ENCODE measurements at places on chromosomes 11 and 22.

DNA sequence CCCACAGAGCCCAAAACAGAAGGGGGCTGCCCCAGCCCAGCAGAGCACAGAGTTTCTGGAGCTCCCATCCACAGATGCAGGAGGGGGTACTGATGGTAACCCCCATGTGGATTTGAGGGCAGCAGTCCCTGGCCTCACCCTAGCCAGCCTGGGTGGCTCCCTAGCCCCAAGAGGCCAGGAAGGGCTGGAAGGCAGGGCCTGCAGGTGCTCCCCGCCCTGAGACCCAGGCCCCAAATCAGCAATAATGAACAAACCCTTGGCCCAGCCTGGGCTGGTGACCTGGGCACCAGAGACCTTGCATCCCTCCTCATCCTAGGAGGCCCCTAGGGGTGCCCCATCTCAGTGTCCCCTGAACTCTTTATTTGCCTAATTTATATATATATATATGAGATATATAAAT lies 61.6 kb downstream of the MORC2 start:
- DNase-seq, result no peak

GRCh38 chr22:46061501-46062231 lies 84.7 kb upstream of the WNT7B start:
- no peak for DNase-seq

DNA sequence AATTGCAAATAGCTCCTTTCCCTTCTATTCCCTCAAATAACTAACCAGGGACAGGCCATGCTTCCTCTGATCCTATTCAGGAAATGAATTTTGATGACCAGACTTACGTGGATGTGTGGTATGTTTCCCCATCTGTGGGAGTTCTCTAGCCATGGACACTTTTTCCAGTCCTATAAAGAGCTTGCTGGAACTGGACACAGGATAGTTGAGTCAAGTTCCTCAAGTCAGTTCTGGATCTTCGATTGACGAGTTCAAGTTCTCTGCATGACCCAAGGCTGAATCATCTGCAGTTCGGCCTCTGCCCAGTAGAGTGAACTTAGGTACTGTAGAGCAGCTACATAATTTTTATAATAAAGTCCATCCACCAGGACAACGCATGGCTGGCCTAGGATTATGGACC lies 52.7 kb upstream of the CCND1 start:
- no peak for DNase-seq

DNA sequence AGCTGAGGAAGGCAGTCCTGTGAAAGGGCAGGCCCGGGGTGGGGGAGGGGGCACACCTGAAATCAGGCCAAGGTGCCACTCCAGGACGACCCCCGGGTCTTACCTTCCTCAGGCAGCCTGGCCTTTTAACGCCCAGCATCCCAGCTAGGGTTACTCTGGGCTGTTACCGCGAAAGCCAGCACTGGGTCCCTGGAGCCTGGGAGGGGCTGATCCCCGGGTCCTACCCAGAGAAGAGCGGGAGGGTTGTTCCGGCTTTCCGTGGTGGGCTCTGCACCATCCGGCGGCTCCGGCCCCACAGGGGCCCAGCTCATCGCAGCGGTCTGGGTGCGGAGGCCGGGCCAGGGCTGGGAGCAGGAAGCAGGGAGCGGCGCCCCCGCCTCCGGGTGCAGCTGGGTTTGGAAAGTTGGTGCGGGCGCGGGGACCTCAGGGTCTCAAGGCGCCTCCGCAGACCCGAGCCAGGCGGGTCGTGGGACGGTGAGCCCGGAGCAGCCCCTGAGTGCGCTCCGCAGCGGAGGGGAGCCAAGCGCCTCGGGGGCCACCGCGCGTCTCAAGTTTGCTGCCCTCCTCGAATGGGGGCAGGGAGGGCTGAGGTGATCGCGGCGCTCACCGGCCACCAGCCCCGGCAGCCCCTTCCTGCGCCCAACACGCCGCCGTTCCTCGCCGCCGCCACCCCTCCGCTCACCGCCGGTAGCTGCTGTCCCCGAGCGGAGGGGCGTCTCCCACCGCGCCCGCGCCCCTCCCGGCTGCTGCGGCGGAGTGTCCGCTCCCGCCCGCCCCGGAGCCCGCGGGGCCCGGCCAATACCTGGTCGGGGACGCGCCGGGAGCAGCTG lies 831 bp downstream of the CHST1 start:
- no peak for DNase-seq

GRCh38 chr11:113613619-113614018 lies 92.5 kb downstream of the TMPRSS5 start:
- DNase-seq, result no peak

GRCh38 chr22:34992672-34993071 lies 73.3 kb upstream of the ISX start:
- DNase-seq, result no peak

DNA sequence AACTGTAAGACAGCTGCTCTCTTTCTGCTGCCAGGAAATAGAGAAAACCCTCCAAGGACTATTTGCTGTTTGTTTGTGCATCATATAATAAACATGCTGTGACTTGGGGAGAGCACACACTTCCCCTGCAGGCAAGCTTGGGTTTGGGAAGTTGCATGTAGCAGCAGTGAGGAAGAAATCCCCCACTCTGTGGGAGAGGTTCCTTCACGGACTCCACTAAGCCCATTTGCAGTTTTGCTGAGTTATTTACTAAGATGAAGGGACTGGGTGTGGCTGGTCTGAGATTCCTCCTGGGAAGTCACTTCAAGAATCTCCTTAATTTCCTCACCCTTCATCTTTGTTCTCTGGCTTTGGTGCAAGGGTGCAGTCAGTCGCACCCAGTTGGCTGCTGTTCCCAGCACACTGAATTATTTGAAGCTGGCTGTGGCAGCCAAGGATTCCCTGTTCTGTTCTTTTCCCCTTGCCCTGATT lies 104.9 kb downstream of the ARFGAP2 start:
- DNase-seq, result no peak

DNA sequence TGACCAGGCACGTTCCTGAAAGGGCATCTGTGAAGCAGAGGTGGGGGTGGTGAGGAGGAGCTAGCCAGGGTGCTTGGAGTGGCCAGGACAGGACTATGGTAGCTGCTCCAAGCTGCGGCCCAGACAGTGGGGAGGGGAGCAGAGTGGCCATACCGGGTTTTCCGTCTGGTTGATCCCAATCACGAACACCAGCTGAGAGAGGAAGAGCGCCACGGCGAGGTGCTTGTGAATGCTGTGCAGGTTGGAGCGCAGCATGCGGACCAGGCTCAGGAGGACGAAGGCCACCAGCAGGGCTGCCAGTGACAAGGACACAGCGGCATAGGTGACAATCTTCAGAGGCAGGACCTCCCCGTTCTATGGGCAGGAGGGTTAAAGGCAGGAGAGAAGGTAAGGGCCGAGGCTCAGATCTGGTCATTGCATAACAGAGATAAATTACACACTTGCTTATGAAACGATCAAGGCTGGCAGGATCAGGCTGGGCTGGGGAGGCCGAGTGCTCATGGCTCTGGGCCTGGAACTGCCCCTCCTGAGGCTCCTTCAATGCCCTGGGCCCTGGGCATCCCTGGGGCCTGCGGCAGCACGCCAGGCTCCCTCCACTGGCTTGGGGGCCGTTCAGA lies 41.5 kb downstream of the TRMU start:
- DNase-seq, result no peak

- DNase-seq, result no peak
Observed at GRCh38 chr22:21000987-21001600, 824 bp downstream of the THAP7 start.

DNA sequence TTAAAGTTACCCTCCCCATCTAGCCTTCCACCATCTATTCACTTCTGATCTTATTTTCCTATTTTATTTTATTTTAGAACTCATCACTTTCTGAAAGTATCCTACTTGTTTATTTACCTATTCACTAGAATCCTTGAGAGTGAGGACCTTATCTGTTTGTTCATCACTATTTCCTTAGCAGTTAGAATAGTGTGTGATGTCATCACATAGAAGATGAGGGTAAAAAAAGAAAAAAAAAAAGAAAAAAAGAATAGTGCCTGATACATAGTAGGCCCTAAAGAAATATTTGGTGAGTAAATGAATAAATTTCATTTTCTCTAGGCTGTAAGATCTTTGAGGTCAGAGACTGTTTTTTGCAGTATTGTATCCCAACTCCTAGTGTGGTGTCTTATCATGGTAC lies 36.7 kb downstream of the PAAF1 start:
- DNase-seq, result no peak

- DNase-seq, result no peak
Observed at GRCh38 chr11:47967577-47968525, 12.5 kb upstream of the PTPRJ start.

DNA sequence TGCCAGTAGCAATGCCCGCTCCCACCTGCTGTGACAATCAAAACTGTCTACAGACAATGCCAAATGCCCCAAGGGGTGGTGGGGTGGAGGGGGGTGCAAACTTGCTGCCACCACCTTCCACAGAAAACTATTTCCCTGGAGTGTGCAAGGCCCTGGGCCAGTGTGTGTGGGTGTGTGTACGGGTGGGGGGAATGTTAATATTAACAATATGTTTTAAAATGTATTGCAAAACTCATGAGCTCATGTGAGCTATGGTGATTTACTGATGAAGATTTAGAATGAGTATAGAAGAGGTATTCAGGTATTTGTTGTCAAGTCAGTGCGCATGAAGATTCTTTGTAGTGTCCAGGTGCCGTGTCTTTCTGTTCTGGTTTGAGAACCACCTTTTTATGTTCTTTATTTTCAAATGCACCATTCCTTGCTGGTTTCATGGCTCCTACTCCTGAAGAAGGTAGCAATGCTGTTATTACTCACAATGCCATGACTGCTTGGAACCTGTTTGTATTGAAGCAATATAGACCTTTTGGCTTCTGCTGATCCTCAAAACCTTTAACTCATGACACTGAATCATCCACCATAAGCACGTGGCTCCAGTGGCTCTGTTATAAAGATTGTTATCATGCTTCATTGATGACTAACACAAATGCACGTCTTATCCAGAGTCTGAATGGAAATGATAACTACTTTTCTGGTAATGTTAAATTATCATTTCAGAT lies 29.9 kb upstream of the AQP11 start:
- DNase-seq, result no peak

- no peak for DNase-seq
Observed at GRCh38 chr11:132520199-132520598, 1012.1 kb downstream of the OPCML start.

- no peak for DNase-seq
Observed at GRCh38 chr22:16969508-16970327, 38.3 kb downstream of the GAB4 start.

GRCh38 chr11:59865031-59865430 lies 1.3 kb downstream of the TCN1 start:
- DNase-seq, result no peak

GRCh38 chr22:49770547-49771265 lies 57.0 kb downstream of the BRD1 start:
- no peak for DNase-seq

DNA sequence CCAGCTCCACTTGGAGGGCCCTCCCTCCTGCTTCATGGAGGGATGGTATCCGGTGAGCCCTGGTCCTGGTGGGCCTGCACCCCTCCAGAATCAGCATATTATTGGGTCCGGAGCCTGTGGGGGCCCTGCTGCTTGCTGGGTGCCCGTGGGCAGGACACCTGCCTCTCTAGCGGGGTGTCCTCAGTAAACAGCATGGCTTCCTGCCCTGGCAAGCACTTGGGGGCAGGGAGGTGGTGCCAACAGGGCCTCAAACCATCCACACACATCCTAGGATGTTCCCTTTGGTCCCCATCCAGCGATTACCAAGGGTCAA lies 108.3 kb downstream of the CTTN start:
- DNase-seq, result no peak

DNA sequence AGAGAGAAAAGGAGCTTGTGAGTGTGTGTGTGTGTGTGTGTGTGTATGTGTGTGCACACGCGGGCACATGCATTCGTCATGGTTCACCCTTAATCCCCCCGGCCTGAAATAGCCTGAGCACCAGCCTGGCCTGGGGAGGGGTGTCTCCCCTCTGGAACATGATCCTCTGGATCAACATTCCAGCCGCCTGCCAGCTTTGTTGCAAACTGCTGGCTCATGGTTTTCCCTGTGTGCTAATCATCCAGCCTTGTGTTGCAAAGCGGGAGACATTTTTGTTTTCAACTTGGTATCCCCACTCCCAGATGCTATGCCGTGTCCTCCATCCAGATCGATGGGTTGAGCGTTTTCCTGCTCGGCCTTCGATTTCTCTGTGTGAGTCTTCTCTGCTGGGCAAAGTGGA lies 94.3 kb downstream of the FEZ1 start:
- no peak for DNase-seq

GRCh38 chr11:6855971-6856541 lies 6.8 kb upstream of the OR10A2 start:
- DNase-seq, result no peak

- DNase-seq, result no peak
Observed at GRCh38 chr11:88480223-88480622, 142.7 kb upstream of the CTSC start.

GRCh38 chr11:7844521-7844920 lies 47.8 kb upstream of the OR5P2 start:
- DNase-seq, result no peak

DNA sequence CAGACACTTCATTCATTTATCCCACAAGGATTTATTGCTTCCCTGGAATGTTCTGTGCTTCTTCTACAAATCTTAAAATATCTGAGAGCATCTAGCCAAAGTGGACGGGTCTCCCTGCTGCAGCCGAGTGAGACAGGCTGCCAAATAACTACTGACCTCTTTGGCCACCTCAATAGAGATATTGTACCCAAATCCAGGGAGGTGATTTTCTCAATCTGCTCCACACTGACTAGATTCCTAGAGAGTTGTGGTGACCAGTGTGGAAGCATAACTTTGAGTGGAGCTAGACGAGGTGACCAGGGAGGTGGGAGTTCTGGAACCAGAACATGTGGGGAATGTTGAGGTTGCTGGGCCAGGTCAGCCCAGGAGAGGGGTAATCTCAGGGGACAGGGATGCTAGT lies 77.5 kb downstream of the THAP12 start:
- DNase-seq, result no peak

GRCh38 chr11:107699371-107700285 lies 12.2 kb downstream of the SLN start:
- DNase-seq, result no peak

- DNase-seq, result peak; percentile 2
Observed at GRCh38 chr11:84384731-84385130, 1098.6 kb upstream of the CCDC90B start.

- no peak for DNase-seq
Observed at GRCh38 chr22:48784701-48785503, 1042.8 kb downstream of the BRD1 start.

DNA sequence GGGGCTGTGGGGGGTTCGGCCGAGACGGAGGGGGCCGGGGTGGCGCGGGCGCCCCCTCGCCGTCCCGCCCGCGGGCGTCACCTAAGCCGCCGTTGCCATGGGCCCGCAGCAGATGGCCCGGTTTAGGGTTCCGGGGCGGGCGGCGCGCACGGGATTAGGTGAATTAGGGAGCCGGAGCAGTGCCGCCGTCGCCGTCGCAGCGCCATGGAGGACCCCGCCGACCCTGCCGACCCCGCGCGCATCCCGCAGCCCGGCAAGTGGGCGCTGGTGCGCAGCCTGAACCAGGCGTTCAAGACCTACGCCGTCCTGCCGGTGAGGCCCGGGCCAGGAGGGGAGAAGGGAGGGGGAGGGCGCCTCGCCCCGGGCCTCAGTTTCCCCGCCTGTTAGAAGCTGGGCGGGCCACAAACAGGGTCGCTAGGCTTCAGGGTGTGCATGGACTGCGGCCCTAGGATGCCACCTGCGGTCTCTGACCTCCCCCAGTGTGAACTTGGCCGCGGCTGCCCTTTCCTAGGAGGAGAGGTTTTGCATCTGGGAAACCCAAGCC lies 10.1 kb downstream of the MYO7A start:
- no peak for DNase-seq

- DNase-seq, result no peak
Observed at GRCh38 chr11:46506483-46506791, 87.4 kb downstream of the AMBRA1 start.

- no peak for DNase-seq
Observed at GRCh38 chr11:8337130-8337795, 73.6 kb upstream of the LMO1 start.

Data from NCI-H1092 (cell line).